ENCODE measurements at places on chromosomes 3 and 15. TPM values are rescaled to one million over a fixed set of nuclear protein-coding genes. Genes with fewer than 3 reads are reported as not detected.
A peak's percentile ranks its signal among the peaks of the same experiment; 100 is the strongest.

DNA sequence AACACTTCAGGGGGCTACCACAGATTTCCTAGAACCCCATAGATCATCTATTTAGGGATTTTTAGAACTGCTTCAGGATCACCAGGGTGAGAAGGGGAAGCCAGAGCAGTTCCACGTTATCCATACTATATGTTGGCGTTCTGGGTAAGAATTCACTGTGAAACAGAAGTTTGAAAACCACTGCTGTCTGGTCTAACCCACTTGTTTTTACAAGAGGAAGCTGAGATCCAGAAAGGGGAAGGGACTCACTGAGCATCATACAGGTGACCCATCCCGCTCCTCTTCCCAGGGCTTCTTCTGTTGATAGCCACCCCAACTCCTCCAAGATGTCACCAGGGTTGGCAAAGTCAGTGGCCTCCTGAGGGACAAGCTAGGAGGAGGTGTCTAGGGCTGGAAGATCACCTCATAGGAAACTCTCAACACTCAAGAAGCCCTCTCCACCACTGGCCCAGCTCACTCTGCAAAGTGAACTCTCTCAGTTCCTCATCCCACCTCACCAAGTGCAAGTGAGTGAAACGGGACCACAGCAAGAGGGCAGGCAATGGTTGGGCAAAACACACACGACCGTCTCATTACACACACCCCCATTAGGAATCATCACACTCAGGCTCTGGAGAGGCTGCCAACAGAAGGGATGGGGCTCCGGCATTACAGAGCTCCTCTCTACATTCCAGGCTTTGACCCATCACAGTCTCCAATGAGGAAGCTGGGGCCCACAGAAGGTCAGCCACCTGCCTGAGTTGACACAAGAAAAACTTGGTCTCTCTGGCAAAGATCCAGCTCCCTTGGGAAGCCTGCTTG, 1.8 kb downstream of the DAPK2 start:
- DNase-seq: no peak

GRCh38 chr15:44541282-44541958, 4.5 kb downstream of the EIF3J start:
- no peak for DNase-seq

DNA sequence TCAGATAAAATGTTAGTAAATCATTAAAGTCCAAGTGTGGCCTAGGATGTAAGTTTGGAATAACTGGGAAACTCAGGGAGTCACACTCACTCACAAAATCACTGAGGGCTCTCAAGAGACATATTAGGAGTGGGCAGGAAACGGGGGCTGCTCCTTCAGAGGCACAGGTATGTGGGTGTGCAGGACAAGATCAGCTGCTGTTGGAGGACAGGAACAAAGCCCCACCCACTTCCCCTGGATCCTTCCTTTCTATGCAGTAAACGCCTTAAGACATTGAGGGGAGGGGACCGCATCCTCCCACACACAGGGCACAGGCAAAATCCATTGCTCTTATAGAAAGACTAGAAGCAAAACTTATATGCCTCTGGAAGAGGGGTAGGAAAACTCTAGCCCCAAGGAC, 30.2 kb downstream of the TM2D3 start:
- no peak for DNase-seq

- no peak for DNase-seq
Measured at GRCh38 chr3:43080726-43081568, 24.9 kb downstream of the POMGNT2 start.

DNA sequence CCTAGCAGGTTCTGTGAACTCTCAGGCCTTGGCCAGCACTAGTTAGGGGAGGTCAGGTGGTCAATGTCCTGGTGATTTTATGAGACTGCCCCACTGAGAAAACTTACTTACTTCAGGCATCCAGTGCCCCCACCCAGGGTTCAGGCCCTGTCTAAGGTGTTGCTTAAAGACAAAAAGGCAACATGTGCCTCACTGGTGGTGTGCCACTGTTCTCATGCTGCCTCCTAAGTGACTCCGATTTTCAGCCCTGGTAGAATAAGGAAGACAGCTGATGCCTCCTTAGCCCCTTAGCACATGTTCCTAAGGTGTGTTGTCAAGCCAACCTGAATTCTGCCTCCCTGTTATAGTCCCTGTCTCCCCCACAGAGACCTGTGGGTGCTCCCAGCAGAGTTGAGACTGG, 5.3 kb downstream of the RBM15B start:
- DNase-seq: no peak

GRCh38 chr3:174483254-174483653, 375.9 kb upstream of the NAALADL2 start:
- no peak for DNase-seq

GRCh38 chr3:192655040-192655439, 72.3 kb downstream of the FGF12 start:
- no peak for DNase-seq

GRCh38 chr3:9147215-9147895, 102.1 kb downstream of the SRGAP3 start:
- no peak for DNase-seq

DNA sequence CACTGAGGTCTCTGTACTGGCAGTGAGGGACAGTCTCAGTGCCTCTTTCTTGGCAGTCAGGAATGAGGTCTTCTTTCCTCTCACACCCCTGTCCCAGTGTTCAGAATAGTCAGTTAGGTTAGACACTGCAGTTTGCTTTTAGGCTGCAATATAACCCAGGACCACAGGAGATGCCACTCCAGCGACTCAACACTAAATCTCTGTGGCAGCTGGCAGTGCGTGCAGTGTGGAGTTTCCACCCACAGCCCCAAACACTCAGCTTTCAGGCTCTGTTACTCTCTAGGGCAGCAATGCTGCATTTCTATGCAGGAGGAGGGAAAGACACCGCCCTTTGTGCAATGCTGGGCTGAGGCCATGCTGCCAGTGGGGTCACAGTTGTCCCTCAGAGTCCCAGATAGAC, 150.2 kb upstream of the SUCLG2 start:
- no peak for DNase-seq

GRCh38 chr15:92669432-92669831, 13.9 kb upstream of the FAM174B start:
- no peak for DNase-seq

- no peak for DNase-seq
Measured at GRCh38 chr3:9137676-9138075, 111.8 kb downstream of the SRGAP3 start.

- no peak for DNase-seq
Measured at GRCh38 chr3:188780193-188781147, 391.3 kb upstream of the TPRG1 start.

DNA sequence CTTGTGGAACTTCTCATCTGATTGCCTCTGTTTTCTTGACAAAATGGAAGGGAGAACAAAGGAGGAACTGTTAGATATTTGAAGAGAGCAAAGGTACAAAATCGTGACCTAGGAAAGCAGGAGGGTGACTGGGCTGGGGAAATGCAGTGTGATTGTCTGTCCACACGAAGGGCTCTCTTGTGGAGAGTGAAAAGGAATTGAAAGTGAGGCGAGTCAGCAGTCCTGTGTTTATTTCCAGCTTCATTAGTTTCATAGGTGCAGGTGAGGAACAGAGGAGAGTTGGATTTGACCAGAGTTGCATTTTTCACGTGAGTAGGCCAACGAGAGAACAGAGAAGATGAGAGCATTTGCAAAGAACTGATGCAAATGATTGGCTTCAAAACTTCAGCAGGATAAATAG, 336.4 kb upstream of the SATB1 start:
- DNase-seq: no peak

DNA sequence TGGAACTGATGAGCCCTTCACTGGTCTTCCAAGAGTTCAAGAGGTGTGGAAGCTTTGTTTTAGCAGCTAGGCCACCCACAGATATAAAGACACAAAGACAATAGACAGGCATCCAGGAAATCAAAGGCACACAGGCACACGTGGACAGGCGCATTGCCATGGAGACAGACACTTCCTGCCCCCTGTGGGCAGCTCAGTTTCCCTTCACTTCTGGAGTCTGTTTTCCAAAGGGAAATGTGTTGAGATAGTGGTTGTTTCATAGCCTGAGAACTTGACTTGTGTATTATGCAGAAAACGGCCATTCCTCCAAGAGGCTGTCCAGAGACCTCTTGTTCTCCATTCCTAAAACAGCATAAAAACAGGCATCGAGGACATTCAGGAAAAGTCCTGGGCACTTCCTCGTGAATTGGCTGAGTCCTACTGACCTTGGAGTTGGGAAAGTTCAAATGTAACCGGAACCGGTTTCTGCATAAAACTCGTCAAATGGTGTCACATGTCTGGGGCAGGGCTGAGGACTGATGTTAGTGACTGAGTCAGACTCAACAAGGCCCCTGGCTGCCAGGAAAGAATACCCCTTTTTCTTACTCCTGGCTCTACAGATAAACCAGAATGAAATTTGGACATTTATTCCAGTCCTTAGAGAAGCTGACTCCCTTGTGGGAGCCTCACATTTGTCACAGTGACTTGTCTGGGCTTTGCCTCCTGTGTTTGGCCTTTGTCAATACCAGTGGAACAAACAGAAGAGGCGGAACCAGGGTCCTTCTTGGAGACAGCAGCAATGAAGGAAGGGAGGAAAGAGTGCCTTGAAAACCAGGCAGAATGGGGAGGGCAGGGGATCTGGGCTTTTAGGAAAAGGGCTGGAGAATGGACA, 1.3 kb downstream of the ALPK3 start:
- peak; percentile 65 for DNase-seq

- DNase-seq: peak; percentile 41
Measured at GRCh38 chr15:62847900-62848489, 194.6 kb upstream of the TPM1 start.

GRCh38 chr3:56775445-56775837, 26.3 kb downstream of the ARHGEF3 start:
- DNase-seq: no peak

DNA sequence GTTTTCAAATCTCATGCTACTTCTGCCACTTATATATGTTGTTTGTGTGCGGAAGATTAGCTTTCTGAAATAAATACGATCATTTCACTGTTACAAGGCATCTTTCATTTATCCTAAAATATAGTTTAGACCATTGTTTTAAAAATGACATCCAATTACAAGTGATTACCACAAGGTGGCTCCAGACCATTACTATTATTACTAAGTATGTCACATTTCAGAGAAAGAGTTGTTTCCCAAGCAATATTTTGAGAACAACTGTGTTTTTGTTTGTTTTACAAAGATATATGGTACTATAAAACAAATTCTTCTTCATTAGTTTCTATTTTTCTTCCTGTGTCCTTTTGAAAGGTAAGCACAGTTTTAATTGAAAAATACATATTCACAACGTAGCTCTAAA, 136.0 kb upstream of the RAP2B start:
- DNase-seq: no peak

DNA sequence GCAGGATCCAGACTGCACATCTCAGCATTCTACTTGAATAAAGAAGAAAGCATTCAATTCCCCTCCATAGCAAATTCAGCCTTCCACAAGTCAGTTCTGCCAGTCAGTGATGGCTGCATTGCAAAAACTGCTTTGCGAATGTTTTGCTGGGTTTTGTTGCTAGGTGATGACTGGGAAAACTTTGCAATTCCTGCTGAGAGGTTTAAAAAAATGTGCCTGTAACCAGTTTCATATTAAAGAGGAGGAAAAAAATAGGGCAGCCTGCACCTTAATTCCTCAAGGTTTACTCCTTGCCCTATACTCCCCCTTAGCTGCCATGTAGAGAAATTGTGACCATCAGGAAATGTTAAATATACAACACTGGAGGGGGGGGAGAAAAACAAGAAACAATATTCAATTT, 225.6 kb upstream of the ATP11B start:
- DNase-seq: no peak

DNA sequence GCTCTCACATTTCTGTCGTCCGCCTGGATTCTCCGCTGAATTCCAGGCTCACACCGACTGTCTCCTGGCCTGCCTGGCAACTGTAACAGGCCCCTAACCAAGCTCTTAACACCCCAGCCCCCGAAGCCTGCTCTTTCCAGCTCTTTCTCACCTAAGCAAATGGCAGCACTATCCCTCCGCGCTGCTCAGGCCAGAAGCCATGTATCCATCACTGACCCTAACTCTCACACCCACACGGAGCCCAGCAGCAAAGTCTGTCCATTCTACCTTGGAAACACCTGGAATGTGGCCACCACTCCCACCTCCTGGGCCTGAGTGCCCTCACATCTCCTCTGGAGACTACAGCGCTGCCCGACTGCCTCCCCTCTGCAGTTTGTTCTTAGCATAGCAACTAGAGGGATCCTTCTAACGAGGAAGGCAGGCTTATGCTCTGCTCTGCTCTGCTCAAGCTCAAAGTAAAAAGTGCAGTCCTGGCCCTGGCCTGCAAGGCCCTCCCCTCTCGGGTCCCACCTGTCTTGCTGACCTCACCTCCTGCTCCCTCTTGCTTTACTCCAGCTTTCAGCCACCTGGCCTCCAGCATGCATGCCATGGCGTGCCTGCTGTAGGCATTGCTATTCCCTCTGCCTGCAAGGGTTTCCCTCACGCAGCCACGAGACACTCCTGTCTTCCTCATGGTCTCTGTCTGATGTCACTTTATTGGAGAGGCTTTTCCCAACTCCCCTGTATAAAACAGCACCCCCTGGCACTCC, 27.2 kb downstream of the FEM1B start:
- no peak for DNase-seq

- DNase-seq: no peak
Measured at GRCh38 chr3:72340476-72341379, 507.5 kb downstream of the SHQ1 start.

GRCh38 chr15:59491062-59491461, 53.1 kb downstream of the FAM81A start:
- no peak for DNase-seq

DNA sequence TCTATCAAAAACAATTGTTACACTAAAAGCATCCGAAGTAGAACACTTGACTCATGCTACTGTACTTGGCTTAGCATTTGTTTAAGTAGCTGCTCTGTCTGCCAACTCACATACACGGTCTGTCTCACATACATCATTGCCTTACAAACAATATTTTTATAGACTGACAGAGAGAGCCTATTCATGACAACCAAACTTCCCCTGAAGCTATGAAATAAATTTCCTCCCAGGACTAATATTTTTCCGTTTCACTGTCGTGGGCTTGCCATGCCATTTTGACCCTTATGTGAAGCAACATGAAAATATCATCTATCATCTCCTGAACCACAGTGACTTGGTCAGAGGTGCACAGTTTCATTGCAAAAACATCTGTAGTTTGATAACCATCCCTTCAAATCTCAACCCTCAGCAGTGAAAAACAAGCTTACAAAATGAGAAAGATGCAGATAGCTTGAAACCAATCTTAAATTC, 66.5 kb upstream of the PYGO1 start:
- DNase-seq: no peak

- no peak for DNase-seq
Measured at GRCh38 chr3:111895071-111895470, 36.0 kb downstream of the PHLDB2 start.

GRCh38 chr3:123637131-123637530, 52.3 kb upstream of the HACD2 start:
- no peak for DNase-seq

XCR1 gene
- 0.08 TPM for polyA plus RNA-seq

CNTN6 gene
- 8.4 TPM for polyA plus RNA-seq

ZNF80 gene
- polyA plus RNA-seq: not detected

ZNF860 gene
- polyA plus RNA-seq: 0.16 TPM

USF3 gene
- polyA plus RNA-seq: 4.5 TPM

KLHL40 gene
- not detected for polyA plus RNA-seq

PDIA3 gene
- 92.7 TPM for polyA plus RNA-seq

Data from adrenal gland (tissue), 19 donors.